Amniotic stem cell (primary cell): ENCODE measurements at places on chromosomes 5 and 9.

GRCh38 chr9:16625161-16625631, 245.3 kb downstream of the BNC2 start:
- no peak for DNase-seq

DNA sequence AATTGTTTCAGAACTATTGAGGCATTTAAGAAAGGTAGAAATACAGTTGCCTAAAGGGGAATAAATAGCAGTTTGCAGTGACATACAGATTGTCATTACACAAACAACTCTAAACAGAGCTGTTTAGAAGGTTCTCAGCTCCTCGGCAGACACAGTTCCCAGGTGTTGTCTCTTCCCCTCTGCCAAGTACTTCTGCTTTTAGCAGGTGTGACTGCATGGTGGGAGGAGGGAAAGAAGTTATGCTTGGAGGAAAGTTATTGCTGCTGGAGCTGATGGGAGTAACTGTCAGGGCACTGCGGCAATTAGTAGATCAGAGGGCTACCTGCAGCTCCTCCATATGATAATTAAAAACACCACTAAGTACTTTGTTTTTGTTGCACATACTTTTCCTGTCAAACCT, 14.5 kb downstream of the EDIL3 start:
- no peak for DNase-seq

- DNase-seq, result no peak
These were observed 138.6 kb downstream of the TRIO start for GRCh38 chr5:14281746-14282181.

GRCh38 chr5:55383254-55383653, 75.5 kb downstream of the MTREX start:
- DNase-seq, result no peak

DNA sequence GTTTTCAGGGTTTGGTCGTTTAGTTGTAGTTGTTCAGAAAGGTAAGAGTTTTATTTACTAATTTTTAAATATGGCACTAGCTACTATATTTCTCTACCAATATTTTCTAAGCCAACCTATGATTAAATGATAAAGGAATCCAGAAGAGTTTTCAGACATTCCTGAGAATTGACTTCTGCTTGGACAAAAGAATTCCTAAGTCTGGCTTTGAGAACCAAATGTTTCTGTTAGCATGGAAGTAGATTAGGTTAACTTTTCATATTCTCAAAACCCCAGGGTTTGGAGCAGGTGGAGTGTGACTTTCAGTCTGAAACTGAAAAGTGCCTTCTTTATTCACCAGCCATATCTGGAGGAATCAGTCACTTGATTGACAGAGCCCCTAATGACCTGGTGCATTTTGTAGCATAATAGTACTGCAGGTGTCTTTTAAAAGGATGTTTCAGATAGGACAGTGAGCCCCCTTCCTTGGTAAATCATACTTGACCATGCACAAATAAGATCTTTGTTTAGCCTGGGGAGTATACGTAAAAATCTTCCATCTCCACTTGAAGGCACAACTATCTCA, 457.0 kb upstream of the ZNF462 start:
- no peak for DNase-seq

GRCh38 chr5:140259500-140259899, 43.4 kb downstream of the PFDN1 start:
- DNase-seq, result no peak

DNA sequence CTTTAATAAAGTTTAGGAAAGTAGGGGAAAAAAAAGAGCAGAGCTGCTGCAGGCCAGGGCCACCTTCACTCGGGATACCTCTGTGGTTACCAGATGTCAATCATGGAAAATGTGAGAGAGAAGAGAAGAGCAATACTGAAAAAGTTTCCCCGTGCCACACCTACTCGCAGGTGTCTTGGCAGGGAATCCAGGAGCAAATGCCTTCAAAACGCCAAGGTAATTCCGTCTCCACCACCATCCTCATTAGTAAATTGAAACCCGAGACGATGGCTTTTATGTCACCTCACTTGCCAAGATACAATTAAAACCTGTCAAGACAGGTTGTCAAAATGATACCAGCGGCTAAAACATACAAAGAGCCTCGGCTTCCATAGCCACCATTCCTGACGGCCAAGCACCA, 49.7 kb downstream of the FAM81B start:
- no peak for DNase-seq
